ENCODE measurements at places on chromosomes 2 and 18.

- no peak for DNase-seq
These were observed 3.9 kb upstream of the ID2 start for GRCh38 chr2:8677646-8678592.

- DNase-seq, result no peak
These were observed 8.3 kb upstream of the ASB1 start for GRCh38 chr2:238418196-238418998.

DNA sequence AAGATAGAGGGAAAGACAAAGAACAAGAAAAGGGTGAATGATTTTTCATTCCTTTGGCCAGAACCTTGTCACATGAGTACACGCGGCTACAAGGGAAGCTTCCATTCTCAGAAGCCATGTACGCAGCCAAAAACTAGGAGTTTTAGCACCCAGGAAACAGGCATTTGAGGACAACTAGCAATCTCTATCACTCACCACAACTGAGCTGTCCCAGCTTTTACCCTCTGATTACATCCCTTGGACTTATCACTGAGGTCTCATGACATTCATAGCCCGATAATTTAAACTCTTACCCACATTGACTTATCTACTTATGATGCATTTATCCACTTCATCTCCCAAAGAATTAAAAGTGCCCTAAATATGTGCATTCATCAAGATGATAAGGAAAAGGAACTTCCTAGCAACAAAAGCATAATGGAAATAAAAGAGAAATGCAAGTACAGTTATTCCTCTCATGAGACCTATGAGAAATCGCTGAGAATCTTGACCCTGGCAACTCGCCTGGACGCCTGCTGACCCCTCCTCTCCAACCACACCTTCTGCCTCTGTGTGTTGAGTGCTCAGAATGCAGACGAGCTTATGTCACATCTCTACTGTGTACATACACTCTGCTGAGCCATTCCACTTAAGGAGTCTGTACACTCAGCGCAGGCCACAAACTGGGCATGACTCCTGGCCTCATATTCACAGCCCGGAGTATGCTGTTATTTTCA, 28.7 kb upstream of the MFSD6 start:
- DNase-seq, result no peak

GRCh38 chr18:34637094-34637801, 72.8 kb upstream of the DTNA start:
- no peak for DNase-seq

DNA sequence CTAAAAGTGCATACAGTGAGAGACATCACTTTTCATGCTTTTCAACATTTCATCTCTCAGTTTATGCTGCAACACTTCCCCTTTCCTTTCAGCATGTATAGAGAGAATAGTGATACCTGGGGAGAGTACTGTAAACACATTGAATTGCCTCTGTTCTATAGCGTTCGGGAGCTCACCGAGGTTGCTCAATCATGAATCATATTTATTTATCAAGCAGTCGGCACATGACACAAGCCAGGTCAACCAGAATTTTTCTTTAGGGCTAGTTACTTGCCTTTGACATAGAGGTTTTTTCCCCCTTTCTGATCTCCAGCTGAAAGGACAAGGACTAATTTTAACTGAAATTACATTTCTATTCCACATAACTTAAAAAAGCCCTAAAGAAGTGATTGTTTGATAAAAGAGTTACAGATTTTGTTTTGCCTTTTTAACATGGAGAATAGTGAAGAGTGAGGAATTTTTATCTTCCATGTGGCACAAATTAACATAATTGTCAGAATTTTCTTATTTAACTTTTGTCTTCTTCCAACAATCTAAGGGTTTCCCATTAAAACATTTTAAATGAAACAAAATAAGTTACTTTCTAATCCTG, 690.9 kb upstream of the TMEFF2 start:
- DNase-seq, result no peak

DNA sequence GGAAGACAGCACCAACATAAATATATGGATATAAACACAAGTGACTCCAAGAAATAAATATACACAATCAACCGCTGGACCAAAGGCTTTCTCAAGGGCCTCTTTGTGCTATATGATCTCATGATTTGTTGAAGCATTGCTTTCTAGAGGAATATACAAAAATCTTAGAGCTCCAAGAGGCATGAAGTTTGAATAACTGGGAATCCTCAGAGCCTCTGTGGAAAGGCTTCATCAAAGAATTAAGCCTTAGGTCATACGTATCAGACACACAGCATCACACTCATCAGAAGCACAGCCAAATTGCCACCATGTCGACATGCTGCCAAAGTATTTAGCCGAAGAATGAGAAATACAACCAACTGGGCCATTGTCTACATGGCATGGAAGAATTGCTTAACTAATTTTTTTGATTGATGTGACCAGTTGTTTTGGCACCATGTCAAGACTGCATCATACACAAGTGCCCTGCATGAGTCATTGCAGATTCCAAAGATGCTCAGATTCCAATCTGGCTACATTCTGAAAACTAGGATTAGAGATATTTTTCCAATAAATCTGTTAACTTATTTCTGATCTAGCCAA, 860.6 kb upstream of the ZEB2 start:
- DNase-seq, result no peak

- DNase-seq, result no peak
These were observed 1.4 kb downstream of the DES start for GRCh38 chr2:219419331-219420197.

DNA sequence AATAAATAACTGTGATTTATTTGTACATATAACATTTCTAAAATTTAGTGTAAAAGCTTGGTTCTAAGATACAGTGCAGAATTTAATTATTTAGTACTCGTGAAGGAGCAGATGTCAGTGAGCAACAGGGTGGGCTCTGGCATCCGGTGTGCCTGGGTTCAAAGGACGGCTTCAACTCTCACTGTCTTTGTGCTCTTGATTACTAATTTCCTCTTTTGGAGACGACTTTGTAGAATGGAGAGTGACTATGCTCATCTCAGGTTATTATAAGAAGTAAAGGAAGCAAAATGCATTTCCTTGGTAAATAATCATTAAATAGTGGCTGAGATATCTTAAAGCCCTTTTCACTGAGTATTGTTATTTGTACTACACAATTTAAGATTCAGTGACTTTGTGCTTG, 271.7 kb downstream of the ASXL3 start:
- DNase-seq, result no peak

DNA sequence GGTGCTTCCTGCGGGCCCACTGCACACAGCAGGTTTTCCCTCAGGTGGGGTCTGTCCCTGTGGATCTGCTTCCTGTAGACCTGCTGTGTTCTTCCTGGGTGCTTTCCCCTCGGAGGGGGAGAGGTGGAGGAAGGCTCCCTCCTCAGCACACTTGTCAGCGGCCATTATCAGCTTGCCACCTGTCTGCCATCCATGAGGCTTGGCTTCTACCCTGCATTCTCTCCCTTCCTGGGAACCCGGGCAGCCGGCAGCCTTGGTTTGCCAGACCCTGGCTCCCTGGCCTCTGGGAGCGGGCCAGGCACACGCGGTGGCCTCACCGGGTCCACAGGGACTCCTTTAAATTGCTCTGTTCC, 58.5 kb downstream of the INPP5D start:
- DNase-seq, result no peak

- DNase-seq, result no peak
These were observed 125.9 kb downstream of the GPD2 start for GRCh38 chr2:156562124-156562523.

- DNase-seq, result no peak
These were observed 272.3 kb downstream of the RAD51AP2 start for GRCh38 chr2:17245906-17246305.

- no peak for DNase-seq
These were observed 39.4 kb upstream of the SH3BP4 start for GRCh38 chr2:234912437-234912836.

- DNase-seq, result no peak
These were observed 36.7 kb upstream of the FOXI3 start for GRCh38 chr2:88489181-88489580.

DNA sequence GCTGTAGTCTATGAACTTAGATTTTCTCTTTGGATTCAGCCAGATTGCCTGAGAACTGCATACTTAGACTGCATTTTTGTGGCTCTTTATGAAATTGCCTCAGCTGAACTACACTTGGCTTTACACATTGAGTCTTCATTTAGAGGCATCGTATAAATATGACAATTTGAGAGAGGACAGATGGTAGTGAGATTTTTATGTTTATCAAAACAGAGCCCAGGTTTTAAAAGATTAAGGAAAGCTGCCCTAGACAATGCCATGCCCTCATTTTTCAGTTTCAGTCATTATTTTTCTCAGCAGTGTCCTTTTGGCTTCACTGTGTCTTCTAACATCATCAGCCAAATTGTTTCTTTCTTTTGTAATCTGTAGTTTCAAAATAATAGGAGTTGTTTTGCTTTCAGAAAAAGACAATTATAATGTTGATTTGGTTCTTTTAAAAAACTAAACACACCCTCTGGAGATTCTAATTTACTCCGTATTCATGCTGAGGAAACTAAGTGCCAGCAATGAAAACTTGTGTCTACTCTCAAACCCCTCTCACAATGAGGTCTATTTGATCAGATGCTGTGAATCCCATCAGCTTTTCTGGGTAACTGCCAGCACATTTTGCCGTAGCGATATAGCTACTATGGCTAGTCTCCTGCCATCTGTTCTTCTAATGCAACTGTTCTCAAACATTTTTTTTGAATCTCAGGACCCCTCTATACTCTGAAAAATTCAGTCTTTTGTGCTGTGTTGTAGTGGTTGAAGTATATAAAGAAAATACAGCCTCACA, 46.2 kb downstream of the TWSG1 start:
- DNase-seq, result no peak

- DNase-seq, result no peak
These were observed 319.4 kb upstream of the KCNH7 start for GRCh38 chr2:163157891-163158496.

DNA sequence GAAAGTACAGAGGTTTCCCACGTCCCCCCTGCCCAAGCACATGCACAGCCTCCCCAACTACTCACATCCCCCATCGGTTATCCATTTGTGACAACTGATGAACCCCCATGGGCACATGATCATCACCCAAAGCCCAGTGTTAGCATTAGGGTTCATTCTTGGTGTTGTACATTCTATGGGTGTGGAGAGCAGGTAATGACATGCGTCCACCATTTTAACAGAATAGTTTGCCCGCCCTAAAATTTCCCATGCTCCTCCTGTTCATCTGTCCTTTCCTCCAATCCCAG, 74.3 kb downstream of the LONRF2 start:
- DNase-seq, result no peak

DNA sequence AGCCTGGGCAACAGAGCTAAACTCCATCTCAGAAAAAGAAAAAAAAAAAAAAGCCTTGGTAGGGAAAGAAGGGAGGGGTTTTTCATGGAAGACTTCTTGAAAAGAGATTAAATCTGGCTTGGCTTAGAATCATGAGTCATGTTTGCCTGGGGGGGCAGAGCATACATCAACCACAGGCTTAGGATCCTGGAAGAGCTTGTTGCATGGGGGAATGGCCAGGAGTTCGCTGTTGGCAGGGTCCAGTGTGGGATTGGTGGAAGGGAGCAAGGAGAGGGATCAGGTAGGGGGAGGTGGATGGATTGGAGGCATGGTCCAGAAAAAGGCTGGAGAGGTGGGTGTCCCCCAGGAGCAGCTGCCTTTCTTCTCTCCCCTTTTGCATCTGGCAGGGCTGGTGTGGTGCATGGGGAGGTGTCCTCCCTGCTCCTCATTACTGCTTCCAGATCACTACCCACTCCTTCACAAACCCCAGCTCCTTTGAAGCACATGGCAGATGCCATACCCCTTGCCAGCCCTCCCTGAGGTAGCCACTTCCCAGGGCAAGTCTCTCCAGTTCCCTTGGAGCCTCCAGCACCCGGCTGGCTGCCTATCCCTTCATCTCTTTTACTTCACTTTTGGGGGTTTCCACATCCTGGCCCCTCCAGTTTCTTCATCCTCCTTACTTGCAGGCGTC, 2.5 kb downstream of the ARMC9 start:
- DNase-seq, result no peak

GRCh38 chr2:218000136-218000535, 2.7 kb downstream of the TNS1 start:
- DNase-seq, result no peak

GRCh38 chr2:68251187-68251854, 1.0 kb downstream of the PPP3R1 start:
- DNase-seq, result peak; percentile 75

DNA sequence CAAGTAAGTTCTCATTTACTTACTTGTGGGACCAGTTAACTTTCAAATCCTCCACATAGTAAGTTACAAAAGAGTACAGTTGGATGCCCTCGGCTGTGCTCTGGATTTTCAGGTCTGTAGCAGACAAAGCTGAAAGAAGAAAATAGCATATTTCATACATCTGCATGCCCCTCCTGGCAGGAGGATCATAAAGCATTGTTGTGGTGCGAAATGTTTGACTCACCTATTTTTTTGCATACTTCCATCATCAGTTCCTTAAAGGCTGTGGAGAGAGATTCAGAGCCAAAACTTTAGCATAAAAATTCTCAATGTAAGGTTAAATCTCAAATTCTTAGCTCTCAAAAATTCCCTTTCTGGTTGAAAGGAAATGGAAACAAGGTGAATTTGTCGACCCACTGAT, 70.8 kb upstream of the LPIN2 start:
- no peak for DNase-seq

DNA sequence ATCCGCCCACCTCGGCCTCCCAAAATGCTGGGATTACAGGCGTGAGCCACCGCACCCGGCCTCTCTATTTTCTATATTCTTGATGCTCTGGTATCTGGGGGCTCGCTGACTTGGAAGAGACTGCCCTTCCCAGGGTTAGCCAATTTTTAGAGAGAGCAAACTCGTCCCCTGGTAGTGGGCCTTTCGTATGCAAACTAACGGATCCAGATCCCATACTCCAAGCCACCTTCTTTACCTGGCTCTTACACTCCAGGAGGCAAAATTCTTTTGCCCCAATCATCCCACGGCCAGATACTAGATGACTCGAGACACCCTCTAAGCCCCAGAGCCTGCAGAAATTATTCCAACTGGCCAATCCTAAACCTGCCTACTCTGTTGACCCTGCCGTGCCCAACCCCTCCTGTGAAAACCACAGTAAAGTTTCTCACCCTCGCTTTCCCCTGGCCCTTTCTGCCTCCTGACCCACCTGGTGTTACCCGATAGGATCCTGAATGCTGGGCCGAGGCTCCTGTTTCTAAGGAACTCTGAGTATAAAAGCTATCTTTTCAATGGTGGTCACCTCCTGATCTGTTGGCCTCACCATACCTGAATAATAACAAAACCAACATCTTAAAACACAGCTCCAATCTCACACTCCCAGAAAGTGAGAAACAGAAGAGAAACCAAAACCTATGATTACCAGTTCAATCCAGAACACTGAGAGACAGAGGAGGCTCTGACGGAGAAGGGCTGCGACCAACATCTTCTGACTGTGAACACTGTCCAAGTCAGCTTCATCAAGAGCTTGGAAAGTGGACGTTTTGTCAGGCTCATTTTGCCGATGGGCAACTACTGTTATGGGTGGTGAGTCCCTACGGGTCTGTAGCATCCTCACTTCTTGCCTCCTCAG, 57.6 kb upstream of the ZNF532 start:
- DNase-seq, result no peak

- DNase-seq, result no peak
These were observed 677.5 kb downstream of the NYAP2 start for GRCh38 chr2:226077031-226077430.
